Activated CD4-positive, alpha-beta T cell treated with anti-CD3 and anti-CD28 coated beads, Interleukin-2, amount 50 U/mL, for 4 hours (primary cell): ENCODE measurements at places on chromosomes 7 and 10.

- no peak for DNase-seq
These were observed 21.6 kb downstream of the TES start for GRCh38 chr7:116231949-116232348.

- no peak for DNase-seq
These were observed 9.2 kb downstream of the DPCD start for GRCh38 chr10:101597091-101597900.

DNA sequence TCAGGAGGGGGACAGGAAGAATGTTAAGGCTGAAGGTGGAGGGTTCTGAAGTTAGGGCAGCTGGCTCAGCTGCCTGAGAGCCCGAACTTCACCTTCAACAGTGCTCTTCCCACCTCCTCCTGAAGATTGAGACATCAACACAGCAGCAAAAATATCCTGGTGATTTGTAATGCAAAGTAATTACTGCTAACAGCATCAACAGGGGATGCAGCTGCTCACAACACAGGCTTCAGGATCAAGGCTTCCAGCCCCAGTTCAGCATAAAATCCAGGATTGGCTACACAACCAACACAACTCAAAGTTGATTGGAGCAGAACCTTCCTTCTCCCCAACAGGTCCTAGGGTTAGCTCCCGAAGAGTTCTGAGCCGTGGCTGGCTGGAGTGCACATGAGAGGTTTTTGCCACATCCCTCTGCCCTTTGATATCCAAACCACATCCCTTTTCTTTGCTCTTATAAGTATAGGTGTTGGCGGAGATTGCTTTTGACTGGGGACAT is 242.4 kb downstream of the KIAA1217 start:
- no peak for DNase-seq

DNA sequence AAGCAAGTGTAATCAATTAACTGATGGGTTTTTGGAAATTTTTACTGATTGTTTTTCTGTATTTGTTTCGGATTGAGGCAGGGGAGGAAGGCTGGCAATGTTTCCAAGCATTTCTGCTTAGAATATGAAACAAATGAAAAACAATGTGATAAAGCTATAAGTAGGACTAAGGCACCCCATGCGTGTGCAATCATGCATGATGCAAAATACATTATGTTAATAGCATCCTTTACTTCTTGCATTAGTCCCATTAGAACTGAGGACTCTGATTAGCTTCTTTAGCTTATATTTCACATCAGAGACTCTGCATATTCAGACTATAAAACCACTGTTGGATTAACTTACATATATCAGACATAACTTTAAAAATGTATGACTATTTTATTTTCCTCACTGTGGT is 48.7 kb upstream of the AGMO start:
- DNase-seq, result no peak

- no peak for DNase-seq
These were observed 121.5 kb downstream of the SRPK2 start for GRCh38 chr7:105267244-105267643.

- no peak for DNase-seq
These were observed 188.4 kb downstream of the CYP26A1 start for GRCh38 chr10:93261961-93262610.

- no peak for DNase-seq
These were observed 11.2 kb upstream of the EPHA1 start for GRCh38 chr7:143419880-143420279.

DNA sequence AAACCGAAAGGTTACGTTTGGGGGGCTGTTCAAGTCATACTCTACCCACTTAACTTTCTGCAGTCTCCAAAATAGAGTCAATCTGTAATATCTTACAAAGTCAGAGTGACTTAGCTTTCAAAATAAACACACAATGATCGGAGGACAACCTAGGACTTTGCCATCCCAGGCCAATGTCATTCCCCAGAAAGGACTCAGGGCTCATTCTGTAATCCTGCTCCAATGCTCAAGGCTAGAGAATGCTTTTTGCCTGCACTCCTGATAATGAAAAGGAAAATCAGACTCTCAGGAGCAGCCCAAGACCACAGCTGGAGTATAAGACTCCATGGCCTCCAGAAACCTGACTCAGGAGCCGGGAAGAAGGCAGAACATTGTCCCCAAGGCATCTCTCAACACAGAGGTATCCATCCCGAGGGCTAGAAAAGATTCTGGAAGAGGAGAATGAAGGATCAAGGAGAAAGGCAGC is 28.5 kb upstream of the ASCC1 start:
- no peak for DNase-seq

GRCh38 chr10:32139223-32140073 is 83.2 kb upstream of the KIF5B start:
- no peak for DNase-seq

DNA sequence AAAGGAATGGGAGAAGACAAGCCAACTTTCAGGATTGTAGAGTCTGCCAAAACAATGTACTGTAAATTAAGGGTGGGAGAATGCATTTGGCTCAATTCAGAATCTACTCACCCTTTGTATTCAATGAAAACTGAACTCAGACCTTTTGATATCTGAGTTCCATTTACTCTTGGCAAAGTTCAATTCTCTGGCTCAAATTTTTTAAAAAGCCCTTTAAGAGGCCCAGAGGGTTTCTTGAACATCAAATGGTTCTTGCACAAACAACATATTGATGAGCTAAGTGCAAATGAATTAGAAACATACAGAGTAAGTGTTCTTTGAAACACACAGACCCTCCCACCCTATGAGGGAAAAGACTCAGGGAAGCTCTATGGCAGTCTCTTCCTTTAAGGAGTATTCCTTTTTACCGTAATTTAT is 5.2 kb upstream of the XPNPEP1 start:
- DNase-seq, result no peak

- no peak for DNase-seq
These were observed 168.6 kb downstream of the PRKCQ start for GRCh38 chr10:6411436-6411835.

DNA sequence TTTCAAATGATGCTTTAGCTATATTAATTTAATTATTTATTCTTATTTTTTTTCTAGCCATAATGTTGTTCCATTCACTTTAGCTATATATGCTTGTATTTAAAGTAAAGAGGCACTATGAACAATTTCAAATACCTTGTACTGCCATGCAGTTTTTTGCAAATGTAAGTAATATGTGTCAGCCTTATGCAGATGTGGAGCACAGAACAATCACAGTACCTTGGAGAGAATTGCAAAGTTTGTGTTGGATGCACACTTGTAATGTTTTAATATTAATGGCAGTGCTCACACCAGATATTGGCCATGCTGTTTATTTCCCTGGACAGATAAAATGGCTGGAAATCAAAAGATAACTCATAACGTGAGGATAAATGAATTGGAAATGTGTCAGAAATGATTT is 663.5 kb upstream of the SEMA3D start:
- no peak for DNase-seq

GRCh38 chr7:151699928-151700319 is 177.0 kb downstream of the PRKAG2 start:
- no peak for DNase-seq

DNA sequence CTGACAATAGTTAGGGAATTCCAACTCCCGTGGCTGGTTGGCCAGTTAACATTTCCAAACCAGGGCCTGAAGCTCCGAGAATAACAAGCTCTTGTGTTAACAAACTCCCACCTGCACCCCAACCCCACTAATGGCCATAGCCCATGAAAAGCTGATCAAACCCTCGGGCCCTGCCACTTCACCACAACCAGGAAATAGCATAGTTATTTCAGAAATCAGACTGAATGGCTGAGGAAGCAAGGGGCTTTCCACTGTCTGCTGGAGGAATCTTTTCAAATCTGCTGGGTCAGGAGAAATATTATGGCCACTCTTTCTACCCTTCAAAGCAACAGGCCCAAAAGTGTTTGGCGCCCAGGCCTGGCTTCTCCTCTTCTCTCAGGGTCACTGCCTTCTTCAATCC is 145.6 kb downstream of the GLCCI1 start:
- DNase-seq, result no peak

DNA sequence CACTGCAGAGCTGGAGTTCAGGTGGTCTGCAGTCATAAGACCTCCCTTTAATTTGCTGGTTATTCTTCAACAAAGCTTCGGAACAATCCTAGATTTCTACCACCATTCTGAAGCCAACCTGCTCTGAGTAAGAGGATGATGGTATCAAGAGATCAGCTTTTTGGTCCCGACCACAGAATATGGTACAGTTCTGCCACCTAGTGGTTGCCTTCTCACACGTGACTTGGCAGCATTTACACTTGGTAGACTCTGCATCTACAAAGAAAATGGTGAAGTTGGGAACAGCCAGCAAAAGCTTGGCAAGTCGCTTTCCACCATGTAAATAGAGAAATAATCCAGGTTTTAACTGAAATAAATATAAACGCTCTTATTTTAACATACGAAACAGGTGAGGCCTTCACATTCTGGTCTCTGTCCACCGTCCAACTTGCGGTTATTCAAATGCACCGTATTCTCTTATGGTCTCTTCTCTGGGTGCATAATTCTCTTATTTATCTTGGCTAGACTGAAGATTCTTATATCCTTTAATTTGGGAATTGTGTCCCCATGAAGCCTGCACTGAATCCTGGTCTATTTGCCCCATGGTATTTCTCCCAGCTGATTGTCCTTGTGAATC is 173.9 kb upstream of the GRM3 start:
- DNase-seq, result no peak

- no peak for DNase-seq
These were observed 70.6 kb upstream of the MET start for GRCh38 chr7:116601426-116601825.

DNA sequence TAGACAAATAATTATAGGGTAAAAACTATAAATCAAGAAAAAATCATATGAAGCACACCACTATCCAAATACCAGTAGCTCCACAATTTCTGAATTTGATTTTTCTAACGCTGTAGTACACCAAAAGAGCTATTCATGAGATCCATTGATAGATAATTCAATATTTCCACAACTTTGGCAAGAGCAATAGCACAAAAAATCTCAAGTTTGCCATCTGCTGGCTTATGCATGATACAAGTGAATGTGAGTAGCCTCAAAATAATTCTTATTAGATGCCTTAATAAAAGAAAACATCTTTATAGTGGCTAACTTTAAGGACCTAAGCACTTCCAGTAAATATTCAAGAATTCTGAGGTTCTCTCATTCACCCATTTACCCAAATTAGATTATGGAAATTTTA is 2.2 kb upstream of the TMEM196 start:
- DNase-seq, result no peak

DNA sequence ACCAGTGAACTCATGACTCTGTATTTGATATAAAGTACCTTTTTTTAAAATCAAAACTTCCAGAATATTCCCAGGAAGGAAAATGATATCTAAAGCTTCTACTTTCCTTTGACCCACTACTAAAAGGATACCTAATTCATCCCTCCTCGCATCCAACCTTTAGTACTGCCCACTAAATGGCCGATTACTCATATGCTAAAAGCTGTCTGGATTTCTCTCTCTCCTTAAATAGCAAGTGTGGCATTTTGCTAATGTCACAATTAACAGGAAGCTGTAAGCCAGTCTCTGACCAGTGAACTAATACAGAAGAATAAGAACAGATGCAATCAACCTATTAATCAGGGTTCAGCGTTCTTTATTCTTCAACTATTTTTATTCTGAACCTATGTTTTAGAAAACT is 59.0 kb downstream of the DNAJB9 start:
- DNase-seq, result no peak
